NCI-H1436 treated with DMSO at 0.1 percent for 48 hours (cell line): ENCODE measurements at places on chromosomes 6 and 20.

DNA sequence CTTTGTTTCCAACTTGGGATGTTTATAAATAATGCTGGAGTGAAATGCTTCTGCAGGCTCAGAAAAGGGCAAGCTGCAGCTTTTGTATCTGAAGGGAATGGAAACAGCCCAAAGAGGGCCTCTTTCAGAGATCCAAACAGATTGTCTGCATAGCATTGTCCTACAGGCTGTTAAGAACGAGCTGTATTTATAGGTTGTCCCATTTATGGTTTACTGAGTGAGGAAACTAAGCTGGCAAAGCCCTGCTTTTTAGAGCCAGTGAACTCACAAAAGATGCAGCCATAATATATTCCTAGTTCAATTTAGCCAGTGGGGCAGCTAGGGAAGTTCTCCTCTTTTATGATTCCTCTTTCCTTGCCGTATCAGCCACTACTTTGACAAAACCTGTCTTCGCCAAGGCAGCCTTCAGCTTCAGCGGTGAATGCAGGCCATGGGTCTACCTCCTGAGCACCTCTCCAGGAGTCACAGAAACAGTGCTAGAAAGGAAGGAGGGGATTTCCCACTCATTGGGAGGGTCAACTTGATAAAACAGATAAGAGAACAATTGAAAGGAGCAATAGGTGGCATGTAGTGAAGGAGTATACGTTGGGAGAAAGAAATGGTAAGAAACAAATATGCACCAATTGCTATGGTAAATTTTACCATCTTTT is 15.0 kb downstream of the KIAA0319 start:
- no peak for DNase-seq

- no peak for DNase-seq
Observed at GRCh38 chr6:106477146-106477545, 116.6 kb downstream of the CRYBG1 start.

DNA sequence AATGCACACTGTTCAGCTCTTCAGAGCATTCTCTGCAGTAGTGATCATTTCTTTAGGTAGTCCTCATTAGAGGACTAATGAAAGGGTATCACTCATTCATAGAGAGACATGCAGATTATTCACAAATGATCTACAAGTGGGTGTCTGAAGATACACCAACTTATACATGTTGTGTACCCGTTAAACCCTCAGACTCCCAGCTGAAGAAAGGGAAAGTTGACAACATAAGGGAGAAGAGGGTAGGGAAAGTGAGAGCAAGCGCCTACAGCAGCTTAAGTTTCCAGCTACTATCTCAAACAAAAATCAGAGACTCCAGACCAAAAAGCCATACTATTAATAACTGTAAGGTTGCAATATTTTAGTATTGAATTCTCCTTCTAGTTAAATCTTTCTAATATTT is 37.1 kb downstream of the FAXC start:
- DNase-seq = no peak

DNA sequence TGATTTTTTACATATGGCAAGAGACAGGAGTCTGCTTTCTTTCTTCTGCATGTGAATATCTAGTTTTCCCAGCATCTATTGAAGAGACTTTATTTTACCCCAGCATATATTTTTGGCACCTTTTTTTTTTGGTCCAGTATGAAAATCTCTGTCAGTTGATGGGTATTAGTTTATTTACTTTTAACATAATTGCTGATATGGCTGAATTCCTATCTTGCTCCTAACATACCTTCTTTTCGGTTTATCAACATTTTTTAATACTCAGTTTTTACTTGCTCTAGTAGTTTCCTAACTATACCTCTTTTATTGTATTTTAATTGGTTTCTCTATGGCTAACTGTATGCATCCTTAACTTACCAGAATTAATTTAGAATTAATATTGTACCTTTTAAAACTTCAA is 77.5 kb upstream of the PDE7B start:
- DNase-seq = no peak

DNA sequence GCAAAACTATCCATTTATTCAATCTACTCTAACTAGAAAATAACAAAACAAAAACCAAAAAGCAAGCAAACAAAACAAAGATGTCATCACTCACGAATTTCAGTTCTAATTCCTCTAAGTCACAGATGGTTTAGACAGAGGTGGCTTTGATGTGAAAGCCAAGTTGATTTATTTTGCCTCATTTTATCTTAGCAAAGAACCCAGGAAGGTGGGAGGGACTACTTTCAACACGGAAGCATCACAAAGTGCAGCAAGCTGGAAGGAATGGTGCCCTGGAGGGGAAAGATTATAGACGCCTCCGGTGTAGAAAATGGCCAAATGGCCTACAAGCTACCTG is 88.4 kb downstream of the LAMP5 start:
- DNase-seq = no peak

GRCh38 chr6:119447921-119448320 is 98.4 kb upstream of the MAN1A1 start:
- no peak for DNase-seq

DNA sequence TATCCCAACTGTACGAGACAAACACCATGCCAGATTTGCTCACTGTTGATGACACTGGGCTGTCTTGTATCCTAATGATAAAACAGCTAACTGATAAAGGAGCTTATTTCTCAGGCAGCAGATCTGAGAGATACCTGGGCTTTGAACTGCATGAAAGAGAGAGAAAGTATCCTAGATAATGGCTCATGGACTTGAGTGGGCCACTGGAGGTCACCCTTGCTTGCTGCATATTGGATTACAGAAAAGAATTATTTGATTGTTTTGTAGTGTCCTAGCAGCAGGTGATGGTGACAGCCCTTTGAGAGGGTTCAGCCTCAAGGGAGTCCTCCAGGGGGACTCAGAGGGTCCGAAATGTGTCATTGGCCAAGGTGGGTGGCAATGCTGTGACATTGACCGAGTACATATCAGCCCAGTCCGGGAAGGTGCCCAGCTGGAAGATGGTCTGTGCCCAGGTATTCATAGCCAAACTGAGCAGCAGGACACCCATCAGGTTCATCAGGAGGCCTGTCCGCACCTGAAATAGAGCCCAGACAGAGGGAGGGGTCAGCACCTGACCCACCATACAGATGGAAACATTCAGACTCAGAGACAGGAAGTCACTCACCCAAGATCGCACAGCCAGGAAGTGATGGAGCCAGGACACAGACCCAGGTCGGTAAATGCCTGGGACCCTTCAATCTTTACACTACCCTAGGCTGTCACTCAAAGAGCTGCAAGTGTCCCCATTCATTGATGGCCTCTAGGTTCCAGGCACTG is 9.4 kb upstream of the OCSTAMP start:
- DNase-seq = no peak

GRCh38 chr6:143536461-143536865 is 24.9 kb upstream of the FUCA2 start:
- DNase-seq = no peak

DNA sequence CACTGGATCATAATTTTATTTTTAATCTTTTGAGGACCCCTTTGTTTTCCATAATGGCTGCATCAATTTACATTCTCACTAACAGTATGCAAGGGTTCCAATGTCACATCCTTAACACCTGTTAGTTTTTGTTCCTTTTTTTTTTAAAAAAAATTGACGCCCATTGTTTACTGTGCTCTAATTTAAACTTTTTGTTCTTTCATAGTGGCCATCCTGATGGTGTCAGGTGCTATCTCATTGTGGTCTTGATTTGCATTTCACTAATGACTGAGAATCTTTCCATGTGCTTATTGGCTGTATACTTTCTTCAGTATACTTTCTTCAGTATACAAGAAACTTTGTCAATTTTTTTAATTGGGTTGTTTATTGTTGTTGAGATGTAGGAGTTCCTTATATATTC is 347.0 kb downstream of the RNGTT start:
- DNase-seq = no peak

GRCh38 chr20:60897976-60898375 is 354.1 kb upstream of the CDH4 start:
- no peak for DNase-seq

GRCh38 chr6:167094436-167094819 is 28.5 kb upstream of the CCR6 start:
- DNase-seq = no peak

GRCh38 chr6:40917603-40918002 is 121.4 kb downstream of the UNC5CL start:
- no peak for DNase-seq

GRCh38 chr6:77094821-77095220 is 368.5 kb downstream of the HTR1B start:
- no peak for DNase-seq

GRCh38 chr6:138115877-138116660 is 8.8 kb upstream of the PERP start:
- peak; percentile 32 for DNase-seq

GRCh38 chr20:54025251-54025771 is 45.1 kb downstream of the BCAS1 start:
- no peak for DNase-seq

GRCh38 chr6:343960-344815 is 47.4 kb upstream of the IRF4 start:
- no peak for DNase-seq

DNA sequence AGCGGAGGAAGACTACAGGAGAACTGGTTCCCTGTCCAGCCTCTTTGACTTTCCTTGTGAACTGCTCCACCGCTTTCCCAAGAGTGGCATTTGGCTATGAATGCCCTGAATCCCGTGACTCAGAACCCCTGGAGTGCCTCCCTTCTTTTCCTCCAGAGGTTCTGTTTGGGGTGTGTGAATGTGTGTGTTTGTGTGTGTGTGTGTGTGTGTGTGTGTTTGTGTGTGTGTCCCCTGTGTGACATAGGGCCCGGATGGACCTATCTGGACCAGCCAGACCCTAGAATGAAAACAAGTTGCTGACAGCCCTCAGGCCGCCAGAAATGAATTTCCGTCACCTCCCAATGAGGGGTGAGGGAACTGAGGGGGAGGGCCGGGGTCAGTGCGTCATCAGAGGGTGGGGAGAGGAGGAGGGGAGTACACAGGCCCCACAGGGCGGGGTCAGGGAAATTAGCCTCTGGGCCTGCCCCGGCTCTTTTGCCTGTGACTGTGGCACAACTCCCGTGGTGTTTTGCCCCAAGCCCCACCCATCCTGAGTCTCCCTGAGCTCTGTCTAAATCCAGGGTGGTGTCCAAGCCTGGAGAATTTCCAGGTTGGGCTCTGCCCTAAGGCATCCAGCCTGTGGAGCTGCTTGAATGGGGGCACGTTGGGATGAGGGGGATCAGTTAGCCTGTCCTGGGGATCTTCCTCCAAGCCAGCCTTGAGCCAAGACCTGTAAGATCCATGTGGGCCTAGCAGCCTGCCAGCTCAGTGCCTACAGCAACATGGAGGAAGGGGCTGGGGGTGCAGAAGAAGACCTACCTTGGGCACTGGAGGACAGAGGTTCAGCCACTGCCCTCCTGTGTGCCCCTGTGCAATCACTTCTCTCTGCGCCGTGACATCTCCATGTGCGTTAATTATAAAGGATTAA is 15.2 kb upstream of the MRPS18A start:
- DNase-seq = peak; percentile 73

DNA sequence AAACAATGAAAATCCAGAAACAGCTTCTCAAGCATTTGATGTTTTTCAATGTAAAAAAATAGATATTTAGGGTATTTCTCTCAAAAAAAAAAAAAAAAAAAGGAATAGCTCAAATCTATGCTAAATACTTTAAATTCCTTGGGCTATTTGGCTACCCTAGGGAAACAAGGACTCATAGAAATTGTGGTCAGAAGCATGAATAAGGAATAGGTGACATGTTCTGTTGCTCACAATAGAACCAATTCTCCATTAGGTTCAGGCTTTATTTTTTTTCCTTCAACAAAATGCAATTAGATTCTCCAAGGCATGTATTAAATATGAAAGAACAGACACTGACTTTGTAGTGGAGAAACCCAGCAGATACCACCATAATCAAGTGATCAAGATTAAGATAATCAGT is 904.3 kb upstream of the FLRT3 start:
- DNase-seq = no peak

GRCh38 chr6:113772961-113773360 is 84.2 kb upstream of the MARCKS start:
- DNase-seq = no peak

GRCh38 chr6:53986165-53986720 is 125.0 kb upstream of the MLIP start:
- DNase-seq = no peak

DNA sequence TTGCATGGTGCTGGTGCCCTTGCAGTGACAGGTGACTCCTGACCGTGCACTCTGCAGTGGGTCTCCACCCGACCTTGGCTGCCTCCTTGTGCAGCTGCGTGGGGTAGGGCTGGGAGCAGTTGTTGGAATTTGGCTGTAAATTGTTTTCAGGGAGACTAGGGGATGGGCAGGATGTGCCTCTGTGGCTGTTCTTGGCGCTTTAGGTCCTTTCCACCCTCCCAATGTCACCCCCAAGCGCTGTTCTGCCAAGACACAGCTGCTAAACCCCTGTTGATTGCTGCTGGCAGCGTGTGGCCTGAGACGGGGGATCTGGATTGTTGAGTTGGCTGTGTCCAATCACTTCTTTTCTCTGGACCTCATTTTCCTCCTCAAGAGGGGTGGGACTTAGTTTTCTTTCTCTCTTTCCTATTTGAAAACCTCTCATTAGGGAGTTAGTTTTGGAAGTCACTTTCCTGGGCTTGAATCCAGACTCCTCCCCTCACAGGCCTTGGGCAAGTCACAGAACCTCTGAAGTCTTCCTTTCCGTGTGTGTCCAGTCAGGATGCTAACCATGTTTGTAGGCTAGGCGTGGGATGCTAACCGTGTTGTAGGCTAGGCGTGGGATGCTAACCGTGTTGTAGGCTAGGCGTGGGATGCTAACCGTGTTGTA is 8.5 kb downstream of the IGF2R start:
- no peak for DNase-seq

DNA sequence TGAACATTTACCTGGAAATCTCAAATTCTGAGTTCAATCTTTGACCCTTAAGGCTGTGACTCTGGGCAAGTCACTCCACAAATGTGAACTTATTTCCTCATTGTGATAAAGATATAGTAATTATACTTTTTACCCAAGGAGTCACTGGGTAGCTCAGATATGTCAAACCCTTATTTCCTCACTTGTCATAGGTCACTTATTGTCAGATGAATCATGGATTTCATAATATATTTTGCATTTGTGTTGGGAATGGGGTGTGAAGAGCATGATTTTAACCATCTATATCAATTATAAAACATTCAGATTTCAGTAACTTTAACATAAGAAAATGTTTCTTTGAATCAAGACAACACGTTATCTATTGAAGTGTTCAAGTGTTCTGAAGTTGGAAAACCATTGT is 3.7 kb upstream of the CARMIL1 start:
- no peak for DNase-seq

GRCh38 chr6:105401247-105402089 is 1.4 kb downstream of the PREP start:
- no peak for DNase-seq
